ENCODE measurements at places on chromosomes 5 and 9.

DNA sequence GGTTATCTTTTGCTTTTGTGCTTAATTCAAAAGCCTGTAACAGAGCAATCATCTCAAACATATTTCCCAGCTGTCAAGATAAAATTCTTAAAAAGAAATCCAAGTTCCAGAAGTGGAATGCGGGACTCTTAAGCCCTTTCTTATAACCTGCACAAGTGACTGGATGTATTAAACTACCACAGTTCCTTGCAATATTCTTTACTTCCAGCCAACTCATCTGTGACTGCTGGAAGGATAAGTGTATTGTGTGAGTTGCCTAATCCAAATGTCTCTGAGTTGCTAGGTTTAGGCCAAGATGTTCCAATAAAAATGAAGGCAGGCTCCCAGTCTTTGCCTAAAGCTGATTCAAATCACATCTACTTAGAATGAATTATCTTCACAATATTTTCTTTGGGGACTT, 159.2 kb upstream of the SLC24A2 start:
- no peak for DNase-seq

DNA sequence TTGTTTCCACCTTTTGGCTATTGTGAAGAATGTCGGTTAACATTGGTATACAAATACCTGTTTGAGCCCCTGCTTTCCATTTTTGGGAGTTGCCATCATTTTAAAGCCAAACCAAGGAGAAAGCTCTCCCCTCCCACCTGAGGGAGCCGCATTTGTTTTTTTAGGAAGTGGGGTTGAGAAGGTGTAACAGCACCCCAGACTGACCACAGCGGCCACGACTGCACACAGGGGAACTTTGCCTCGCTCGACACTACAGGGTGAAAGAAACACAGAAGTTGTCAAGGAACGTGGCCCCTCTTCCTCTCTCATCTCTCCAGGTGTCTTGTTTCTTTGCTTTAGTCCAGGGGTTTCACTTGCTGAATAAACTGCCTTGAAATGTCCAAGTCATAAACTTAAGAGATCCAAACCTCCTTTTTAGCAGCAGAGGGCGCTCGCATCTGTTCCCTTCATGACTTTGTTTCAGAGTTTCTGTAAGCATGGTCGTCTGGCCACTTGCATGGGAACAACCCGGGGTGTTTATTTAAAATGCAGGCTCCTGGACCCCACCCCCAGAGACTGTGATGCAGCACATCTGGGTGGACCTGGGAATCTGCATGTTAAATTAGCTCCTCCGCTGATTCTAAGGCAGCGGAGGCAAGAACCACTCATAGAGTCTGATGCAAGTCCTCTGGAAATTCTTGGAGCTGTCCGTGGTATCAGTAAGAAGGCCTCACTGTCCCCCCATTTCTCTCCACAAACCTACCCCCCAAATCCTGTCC, 2.1 kb upstream of the TTLL11 start:
- DNase-seq: no peak

DNA sequence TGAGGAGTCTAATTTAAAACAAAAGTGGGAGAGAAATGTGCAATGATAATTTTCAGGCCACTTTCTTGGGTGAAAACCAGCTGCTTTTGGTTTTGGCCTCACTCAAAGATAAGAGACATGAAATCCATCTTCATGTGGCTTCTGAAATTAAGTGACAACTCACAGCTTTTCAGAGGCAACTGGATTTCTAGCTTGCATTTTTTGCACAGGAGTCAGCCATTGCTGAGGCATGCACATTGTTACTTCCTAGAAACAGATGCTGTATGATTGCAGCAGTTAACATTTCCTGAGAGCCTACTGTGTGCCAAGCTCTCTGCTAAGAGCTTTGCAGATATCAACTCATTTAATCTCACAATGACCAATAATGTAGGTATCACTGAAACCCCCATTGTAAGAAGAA, 562.6 kb downstream of the NR2F1-AS1 start:
- no peak for DNase-seq

DNA sequence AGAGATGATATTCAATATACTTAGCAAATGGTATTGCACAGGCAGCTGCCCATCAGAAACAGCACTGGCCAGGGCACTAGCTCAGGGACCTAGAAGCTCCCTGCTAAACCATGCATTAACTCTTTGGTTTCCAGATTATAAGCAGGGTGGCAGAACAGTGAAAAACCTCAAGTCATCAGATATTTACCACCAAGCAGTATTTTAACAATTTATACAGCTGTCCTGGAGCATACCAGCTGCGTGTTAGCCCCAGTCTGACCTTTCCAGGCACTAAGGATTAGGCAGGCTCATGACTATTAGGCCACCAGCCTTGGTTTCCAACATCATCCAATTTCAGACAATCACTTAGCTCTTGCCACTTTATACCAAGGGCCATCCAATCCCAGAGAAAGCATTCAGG, 326.5 kb downstream of the CAAP1 start:
- no peak for DNase-seq

DNA sequence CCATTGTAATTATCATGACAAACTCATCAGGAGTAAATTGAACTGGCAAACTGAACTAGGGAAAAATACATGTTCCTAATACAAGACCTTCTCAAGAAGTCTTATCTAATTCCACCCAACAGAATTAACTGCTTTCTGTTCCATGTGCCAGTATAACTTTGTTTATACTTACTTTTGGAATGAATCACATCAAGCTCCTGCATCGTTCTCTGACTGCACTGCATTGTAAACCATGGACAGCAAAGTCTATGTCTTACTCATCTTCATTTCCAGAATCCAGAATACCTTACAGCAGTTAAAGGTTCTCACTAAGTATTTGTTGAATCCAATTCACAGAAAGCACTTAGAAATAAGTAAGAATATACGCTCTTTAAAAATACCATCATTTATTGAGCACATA, 102.8 kb downstream of the PLK2 start:
- no peak for DNase-seq

DNA sequence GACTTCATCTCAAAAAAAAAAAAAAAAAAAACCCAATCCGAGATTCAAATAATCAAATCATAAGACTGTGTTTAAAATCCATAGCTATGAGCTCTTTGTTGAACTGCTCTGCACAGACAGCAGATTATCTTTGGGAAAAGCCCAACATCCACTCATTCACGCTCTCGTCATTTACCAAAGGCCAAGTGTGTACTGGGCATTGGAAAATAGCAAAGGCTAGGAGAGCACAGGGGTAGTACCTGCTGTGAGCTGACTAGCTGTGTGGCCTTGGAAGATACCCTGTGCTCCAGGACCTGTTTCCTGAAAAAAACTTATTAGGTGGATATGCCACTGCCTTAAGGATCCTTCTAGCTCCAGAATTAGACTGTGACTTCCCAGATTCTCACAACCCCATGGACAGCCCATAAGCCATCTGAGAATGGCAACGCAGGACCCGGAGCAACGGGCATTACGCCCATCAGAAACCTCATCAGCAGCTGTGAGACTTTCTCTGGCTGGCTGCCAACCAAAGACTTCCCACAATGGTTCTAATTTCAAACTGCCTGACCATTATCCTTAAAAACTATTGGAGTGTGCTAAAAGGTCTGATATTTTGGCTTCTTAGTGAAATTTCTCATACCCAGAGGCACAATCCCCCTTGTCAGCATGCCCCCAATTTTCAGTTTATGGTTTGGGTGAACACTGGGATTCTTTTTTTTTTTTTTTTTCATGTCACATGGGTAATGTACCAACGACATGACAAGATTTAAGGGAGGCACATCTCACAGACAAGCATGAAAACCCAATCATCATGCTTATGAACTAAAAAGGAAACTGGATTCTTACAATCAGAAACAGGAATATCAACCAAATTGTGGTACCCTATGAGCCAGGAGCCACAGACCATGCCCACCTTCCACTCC, 16.8 kb downstream of the SERINC5 start:
- no peak for DNase-seq

DNA sequence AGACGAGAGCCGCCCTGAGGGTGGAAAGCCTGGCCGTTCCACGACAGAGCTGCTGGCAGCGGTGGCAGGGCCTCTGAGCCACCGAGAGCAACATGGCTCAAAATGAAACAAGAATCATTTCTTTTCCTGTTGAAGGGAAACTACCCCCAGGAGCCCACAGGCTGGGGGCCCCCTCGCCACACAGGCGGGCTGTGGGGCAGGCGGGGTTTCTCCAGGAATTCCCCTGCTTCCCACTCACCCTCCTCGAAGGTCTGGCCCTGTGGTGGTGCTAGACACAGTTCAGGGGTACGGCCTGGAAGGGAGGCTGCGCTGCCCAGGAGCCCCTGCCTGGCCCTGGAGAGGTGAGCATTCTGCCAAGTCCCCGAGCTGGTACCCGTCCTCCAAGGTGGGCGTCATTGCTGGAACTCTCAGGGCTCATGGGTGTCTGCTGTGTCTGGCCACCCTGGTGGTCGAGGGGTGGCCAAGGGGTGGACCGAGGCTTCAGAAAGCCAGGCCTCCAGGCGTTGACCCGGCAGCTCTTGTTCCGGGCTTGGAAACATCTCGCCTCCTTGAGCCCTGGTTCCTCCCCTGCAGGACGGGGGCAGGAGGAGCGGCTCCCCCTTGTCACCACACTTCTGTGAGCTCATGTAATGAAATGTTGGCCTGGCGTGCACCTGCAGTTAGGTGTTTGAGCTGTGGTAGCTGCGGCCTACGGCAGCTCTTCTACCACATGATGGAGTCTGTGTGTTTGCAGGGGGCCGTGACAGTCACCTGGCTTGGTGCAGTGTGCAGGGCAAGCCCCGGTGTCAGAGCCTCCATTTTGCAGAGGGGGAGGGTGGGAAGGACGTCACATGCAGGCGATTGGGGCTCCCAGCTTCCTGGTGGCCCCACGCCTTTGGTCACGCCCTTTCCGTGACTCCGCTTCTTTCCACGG, 65.3 kb downstream of the RXRA start:
- no peak for DNase-seq

- DNase-seq: no peak
Measured at GRCh38 chr5:126925482-126925881, 104.9 kb downstream of the MARCHF3 start.

GRCh38 chr5:1161833-1162229, 39.6 kb upstream of the SLC6A19 start:
- DNase-seq: no peak

DNA sequence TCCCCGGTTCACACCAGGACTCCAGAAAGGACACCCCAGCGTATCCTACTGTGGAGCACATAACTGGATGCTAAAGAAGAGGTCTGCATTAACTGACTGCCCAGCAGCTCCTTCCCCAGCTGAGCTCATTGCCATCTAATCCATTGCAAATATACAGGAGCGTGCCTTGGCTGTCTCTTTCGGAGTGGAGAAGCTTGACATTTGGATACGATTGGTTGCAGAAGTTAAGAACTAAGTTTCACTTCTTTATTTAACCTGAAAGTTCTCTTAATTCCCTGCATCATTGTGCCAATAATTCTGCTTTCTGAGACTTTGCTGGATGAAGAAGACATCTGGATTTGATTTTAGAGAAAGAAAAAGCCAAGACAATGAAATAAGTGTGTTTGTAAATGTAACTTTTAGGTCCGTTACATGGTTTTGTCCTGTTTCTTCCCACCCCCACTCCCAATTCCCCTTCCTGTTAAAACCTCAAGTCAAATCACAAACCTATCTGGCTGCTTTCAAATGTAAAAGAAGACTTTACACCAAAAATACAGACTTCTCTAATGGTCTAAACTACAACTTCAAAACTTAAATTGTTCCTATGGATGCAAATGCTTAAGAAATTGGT, 33.9 kb downstream of the TAS2R1 start:
- DNase-seq: no peak

GRCh38 chr5:71925608-71926091, 181.6 kb upstream of the MAP1B start:
- no peak for DNase-seq

DNA sequence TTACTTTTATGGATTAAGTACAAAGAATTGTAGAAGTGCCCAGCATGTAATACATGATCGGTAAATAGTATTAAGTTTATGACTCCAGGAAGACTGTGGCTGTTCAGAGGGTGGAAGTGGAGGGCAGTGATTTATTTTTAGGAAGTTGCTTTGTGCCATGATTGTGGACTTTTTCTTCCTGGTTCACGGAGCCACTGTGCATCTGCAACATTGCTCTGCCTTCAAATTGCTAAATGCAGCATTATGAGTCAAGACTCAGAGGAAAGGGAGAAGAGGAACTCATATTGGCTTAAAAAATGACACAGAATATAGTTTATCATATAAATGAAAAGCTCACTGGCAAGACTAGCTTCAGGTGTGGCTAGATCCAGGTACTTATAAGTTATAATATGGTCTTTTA, 301.5 kb downstream of the KCTD16 start:
- DNase-seq: no peak

GRCh38 chr9:95167998-95168397, 149.5 kb downstream of the FANCC start:
- peak; percentile 45 for DNase-seq

- DNase-seq: no peak
Measured at GRCh38 chr9:112554516-112554915, 67.9 kb downstream of the KIAA1958 start.

- DNase-seq: no peak
Measured at GRCh38 chr9:122056484-122056883, 36.6 kb downstream of the TTLL11 start.

- no peak for DNase-seq
Measured at GRCh38 chr5:53095931-53096525, 13.5 kb downstream of the MOCS2 start.

Data from NCI-H1048 (cell line).